ENCODE measurements at places on chromosomes 6 and 20.

- no peak for DNase-seq
Observed at GRCh38 chr6:25303254-25303653, 24.1 kb downstream of the CARMIL1 start.

GRCh38 chr6:28225056-28225834 is at the start of gene ZSCAN9:
TSS of gene ZSCAN9 (plus strand) at chr6:28225275. CDS start at chr6:28227085, 1,810 bp downstream.
- peak; percentile 22 for DNase-seq

DNA sequence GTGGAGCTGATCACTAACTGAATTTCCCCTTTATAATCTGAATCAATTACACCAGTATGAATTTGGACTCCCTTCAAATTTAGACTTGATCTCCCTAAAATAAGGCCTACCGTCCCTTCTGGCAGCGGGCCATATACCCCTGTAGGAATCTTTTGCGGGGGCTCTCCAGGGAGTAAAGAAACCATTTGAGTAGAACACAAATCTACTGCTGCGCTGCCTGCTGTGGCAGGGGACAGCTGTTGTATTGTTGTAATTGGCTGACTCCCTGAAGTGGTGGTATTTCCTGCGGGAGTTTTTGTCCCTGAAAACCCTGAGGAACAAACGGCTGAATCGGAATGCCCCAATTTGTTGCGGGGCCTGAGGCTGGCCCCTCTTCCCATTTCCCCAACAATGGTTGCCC is 16.0 kb upstream of the PTCRA start:
- DNase-seq = no peak

GRCh38 chr20:45183084-45183483 is 8.4 kb downstream of the PI3 start:
- no peak for DNase-seq

GRCh38 chr20:30486103-30486478 is 771.4 kb upstream of the DEFB115 start:
- no peak for DNase-seq

GRCh38 chr20:48404598-48404997 is 423.2 kb downstream of the PREX1 start:
- no peak for DNase-seq

GRCh38 chr6:71737953-71738352 is 148.4 kb upstream of the RIMS1 start:
- no peak for DNase-seq

DNA sequence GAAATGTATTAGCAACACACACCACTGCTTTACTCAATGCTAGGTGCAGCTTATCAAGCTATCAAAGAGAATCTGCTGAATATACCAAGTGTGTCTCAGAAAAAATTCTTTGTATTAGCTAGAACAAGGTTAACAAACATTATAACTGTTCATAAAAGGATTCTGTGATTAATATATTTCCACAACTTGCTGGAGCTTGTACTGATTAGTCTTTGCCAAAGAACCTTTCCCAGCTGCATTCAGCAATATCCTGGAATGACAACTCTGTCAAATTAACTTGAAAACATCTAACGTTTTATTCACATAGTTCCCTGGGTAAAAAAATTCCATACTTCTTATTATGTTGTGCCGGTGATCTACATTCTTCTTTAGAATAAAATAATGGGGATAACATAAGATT is 252.7 kb downstream of the FOXC1 start:
- no peak for DNase-seq

- DNase-seq = no peak
Observed at GRCh38 chr20:24723647-24724352, 225.3 kb upstream of the CST7 start.

DNA sequence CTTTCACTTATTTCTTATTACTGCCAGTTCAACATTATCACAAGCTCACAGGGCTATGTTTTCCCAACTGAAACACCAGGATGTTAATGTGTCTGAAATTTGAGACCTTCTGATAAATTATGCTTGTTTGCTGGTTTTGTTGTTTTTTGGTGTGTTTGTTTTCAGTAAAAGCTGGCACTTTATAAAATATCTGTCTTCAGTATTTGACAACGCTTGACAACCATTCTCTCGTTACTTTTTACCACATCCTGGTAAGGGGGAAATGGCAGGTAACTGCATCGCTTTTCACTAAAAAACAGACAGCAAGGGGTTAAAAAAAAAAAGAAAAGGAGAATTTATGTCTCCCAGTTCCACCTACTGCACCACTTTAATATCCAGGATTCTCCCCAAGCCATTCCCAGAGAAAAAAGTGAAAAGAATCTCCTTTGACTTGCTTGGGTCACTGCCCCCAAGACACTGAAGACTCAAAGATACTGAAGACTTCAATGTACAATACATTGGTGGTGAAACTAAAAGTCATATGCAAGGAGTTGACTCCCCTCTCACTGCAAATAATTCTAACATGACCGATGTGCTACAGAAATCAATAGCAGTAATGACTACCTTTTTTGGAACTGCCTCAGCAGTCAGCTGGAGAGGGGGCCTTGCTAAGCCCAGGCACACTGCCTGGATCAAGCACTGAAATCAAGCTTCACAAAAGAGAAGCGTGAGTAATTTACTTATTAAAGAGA is 88.9 kb downstream of the HIVEP2 start:
- no peak for DNase-seq

GRCh38 chr6:11815231-11815630 is 36.6 kb upstream of the ADTRP start:
- no peak for DNase-seq

GRCh38 chr6:160667639-160668481 is 3.8 kb upstream of the LPA start:
- peak; percentile 11 for DNase-seq

- no peak for DNase-seq
Observed at GRCh38 chr20:22686097-22686496, 101.7 kb upstream of the FOXA2 start.

DNA sequence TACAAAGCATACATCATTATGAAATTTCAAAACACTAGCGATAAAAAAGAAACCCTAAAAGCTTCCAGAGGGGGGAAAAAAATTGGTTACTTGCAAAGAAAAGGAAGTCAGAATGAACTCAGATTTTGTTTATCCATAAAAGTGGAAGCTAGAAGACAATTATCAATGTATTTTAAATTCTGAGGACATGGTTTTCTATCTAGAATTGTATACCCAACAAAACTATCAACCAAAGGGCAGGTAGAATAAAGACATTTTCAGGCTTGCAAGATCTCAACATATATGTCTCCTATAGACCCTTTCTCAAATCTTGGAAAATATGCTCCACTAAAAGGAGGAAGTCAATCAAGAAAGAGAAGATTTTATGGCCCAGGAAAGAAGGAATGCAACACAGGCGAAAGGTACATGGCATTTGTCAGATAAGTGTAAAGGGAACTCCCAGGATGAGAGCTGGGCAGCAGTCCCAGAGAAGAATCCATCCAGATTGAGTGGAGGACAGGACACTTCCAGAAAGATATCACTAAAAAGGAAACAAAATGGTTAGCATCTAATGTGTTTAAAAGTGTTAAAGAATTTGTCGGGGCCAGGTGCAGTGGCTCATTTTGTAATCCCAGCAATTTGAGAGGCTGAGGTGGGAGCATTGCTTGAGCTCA is 45.4 kb upstream of the ZFAND3 start:
- DNase-seq = no peak

GRCh38 chr6:135675862-135676261 is 175.6 kb upstream of the PDE7B start:
- DNase-seq = no peak

DNA sequence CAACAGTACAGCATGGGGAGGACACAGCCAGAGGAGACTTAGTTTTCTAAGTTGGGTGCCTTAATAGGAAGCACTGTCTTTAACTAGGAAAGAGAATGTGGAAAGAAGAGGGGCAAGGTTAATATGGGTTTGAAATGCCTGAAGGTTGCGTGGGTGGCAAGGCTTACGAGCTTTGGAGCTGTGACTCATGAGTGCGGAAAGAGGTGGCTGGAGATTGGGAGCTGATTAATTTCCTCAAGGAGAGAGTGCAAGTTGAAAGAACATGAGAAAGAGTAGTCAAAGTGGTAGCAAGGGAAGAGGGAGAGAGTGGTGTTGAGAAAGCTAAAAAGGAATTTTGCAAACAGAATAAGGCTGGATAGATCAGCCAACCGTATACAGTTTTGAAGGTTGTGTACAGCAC is 315.1 kb upstream of the PRND start:
- DNase-seq = no peak

GRCh38 chr20:61285152-61285645 is 33.1 kb downstream of the CDH4 start:
- no peak for DNase-seq

GRCh38 chr6:57017841-57018240 is 28.7 kb upstream of the KIAA1586 start:
- no peak for DNase-seq

DNA sequence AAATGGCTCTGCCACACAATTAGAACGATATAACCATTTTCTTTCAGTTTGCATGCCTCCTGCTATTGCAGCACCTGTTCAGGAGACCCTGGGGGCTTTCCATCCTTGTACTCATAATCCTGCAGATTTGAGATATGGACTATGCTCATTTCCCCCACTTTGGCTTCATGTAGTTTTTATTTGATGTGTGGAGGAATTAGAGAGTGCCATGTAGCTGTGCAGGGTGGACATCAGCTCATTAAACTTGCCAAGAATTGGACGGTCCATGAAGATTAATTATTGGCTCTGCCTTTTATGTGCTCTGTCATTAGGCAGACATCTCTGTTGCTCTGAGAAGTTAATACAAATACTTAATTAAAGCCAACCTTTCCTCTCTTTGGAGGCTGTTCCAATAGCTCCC is 66.2 kb upstream of the CD83 start:
- DNase-seq = no peak

- DNase-seq = no peak
Observed at GRCh38 chr6:150632785-150633485, 33.2 kb downstream of the PLEKHG1 start.

All from stimulated activated naive CD4-positive, alpha-beta T cell treated with Interleukin-2 at 50 U/mL for 16 hours (primary cell).